ENCODE measurements at places on chromosomes 7 and 10. TPM values are rescaled to one million over a fixed set of nuclear protein-coding genes. Genes with fewer than 3 reads are reported as not detected.

TRPV5 gene
- not detected for total RNA-seq

LRRN3 gene
- total RNA-seq = not detected

- no peak overlapping the region for H3K27ac ChIP-seq
- DNase-seq = peak; percentile 43
- peak overlapping the region; percentile 51 for H3K4me3 ChIP-seq
- no peaks in the 10 kb centered on the region for H3K27me3 ChIP-seq
These were observed 63.3 kb downstream of the RASGEF1A start for GRCh38 chr10:43203448-43204041.

SPDYE16 gene
- total RNA-seq = 1.2 TPM

DNA sequence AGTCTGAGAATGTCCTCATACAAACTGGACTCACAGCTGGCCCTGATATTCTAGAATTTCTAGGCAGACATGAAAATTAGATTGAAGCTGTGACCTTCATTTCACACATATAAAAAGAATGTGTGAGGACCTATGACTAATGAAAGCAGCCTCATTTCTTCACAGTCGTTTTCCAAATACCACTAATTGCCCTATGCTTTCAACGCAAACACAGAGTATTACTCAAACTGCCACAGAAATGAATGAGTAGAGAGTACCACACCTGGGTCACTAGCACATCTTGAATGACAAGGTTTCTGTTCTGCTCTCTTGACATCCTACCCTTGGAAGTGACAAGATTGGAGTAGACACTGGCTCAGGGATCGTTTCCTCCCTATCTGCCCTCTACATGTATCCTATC is 142.4 kb downstream of the C1GALT1 start:
- no peaks in the 10 kb centered on the region for H3K27me3 ChIP-seq
- no peaks in the 10 kb centered on the region for H3K4me1 ChIP-seq
- no peak for DNase-seq
- no peaks in the 10 kb centered on the region for H3K36me3 ChIP-seq
- H3K27ac ChIP-seq = no peak overlapping the region

DNA sequence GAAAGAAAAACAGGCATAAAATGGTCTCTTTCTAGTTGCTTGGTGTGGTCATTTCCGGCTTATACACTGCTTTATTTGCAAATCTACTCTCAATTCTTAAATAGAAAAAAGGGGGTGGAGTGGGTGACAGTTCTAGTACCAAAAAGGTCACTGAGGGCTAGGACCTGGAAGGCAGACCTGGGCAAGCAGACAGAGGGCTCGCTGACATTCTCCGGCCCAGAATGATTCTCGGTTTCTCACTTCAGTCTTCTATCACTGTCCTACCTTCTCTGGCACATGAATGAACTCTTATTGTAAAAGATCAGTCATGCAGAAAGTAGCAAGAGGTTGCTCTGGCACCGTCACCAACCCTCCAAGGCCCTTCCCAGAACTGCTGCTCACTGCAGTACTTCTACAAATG is 54.0 kb downstream of the MALSU1 start:
- H3K4me1 ChIP-seq = peaks cover 10% of the 10 kb centered on the region
- no peak overlapping the region for H3K4me3 ChIP-seq
- DNase-seq = no peak
- H3K36me3 ChIP-seq = no peaks in the 10 kb centered on the region
